Activated CD4-positive, alpha-beta T cell treated with anti-CD3 and anti-CD28 coated beads, Interleukin-2, Interleukin-4, amounts not matched to agents 100 ng/mL and 50 ng/mL, durations not matched to agents 16 hours and 8 hours (primary cell): ENCODE measurements at places on chromosomes 1 and 21.

DNA sequence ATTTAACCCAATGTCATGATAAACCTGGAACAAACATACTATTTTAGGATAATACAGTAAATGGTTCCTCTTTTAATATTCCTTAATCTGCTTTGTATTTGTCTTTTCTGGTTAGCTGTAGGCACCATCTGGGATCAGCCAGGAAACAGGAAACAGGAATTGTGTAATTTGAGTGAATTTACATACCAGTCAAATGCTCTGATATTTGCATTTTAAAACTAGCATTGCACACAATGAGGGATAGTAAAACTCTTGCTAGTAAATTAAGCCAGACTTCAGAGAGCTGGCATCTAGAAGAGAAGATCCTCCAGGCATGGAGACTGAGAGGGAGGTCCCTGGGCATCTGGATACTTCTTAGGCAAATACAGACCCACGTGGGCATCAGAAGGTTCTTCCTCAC is 103.5 kb downstream of the HMCN1 start:
- DNase-seq: no peak

- no peak for DNase-seq
Observed at GRCh38 chr1:3126756-3127678, 58.0 kb downstream of the PRDM16 start.

DNA sequence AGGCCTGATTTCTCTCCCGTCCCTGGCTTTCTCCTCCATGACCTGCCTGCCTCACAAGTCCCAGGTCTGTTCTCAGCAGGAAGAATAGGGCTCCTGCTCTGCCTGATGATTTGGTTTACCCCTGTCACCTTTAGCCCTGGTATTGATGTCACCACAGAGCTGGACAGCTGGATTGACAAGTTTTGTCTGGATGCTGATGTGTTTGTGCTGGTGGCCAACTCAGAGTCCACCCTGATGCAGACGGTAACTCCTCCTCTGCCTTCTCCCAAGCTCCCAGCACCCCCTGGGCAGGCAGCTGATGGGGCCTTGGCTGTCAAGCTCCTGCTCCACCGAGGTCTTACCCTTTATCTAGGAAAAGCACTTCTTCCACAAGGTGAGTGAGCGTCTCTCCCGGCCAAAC is 18.4 kb downstream of the MFN2 start:
- DNase-seq: no peak

DNA sequence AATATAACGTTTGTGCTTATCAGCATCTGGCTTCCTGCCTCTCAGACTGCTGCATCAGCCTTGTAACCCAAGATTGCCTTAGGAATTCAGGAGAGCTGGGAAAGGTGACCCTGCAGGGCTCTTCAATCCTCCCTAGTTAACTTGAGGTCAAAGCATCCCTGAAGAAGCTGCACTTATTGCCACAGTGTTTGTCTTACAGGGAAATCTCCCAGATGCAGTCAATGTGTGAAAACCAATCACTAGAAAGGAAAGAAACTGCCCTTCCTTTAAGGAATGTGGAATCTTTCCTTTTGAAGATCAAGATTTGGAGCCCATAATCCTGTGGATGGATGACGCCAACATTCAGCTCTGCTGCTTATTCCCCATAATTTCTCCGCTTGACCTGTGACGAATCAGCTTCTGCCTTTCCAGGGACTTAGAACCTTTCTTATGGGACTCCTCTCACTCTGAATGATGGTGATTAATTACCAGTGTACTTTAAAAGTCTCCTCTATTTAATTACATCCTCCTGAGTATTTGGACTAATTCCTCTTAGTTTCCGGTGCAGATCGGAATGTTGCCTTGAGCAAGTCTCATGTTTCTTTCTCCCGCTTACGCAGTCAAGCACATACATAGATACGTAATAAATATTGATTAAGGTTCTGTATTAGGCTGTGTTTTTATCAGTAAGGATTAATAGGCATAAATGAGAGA is 14.4 kb downstream of the ADAMTS5 start:
- DNase-seq: no peak

- DNase-seq: no peak
Observed at GRCh38 chr1:9990944-9991343, 6.1 kb upstream of the RBP7 start.

GRCh38 chr1:38273196-38273804 is 226.7 kb upstream of the POU3F1 start:
- no peak for DNase-seq

DNA sequence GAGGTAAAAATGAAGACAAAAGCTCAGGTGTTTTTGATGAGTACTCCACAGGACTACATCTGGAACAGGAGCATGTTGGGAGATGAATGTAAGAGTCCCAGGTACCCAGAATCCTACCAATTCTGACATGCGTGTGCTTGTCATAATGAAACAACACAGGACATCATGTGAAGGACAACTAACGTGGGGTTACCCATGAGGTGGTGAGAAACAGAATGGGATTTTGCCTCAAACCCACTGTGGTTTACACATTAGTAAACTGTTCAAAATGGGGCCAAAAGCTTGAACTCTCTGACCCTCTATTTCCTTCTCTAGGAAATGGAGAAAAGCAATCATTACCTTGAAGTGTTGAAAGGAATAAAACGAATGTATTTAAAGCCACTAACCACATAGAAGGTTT is 266.2 kb downstream of the RGS7 start:
- DNase-seq: no peak

DNA sequence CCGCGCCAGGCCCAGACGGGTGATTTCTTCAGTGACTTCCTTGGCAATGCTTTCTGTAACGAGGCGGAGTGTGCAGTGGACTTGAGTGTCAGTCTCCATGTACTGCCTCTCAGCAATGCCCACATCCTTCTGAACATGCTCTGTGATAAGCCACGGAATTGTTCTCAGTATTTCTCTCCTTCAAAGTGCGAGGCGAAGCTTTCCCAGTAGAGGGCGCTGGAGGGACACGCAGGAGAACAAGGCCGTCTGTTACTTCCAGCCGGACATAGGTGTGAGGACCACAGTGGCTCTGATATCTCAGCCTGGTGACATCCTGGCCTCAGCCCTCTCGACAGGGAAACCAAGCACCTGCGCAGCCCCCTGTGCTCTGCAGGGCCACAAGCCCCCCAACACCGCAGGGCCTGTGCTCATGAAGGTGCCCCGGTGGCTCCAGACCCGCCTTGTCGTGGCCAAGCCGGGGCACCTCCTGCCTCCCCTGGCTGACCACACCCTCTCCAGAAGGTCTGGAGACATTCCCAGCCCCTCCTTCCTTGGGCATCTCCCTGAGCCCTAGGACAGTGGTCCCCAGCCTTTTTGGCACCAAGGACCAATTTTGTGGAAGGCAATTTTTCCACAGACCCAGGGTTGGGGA is 46.1 kb upstream of the BACE2 start:
- DNase-seq: peak; percentile 71

GRCh38 chr1:160097151-160097910 is 1.1 kb downstream of the IGSF8 start:
- no peak for DNase-seq

DNA sequence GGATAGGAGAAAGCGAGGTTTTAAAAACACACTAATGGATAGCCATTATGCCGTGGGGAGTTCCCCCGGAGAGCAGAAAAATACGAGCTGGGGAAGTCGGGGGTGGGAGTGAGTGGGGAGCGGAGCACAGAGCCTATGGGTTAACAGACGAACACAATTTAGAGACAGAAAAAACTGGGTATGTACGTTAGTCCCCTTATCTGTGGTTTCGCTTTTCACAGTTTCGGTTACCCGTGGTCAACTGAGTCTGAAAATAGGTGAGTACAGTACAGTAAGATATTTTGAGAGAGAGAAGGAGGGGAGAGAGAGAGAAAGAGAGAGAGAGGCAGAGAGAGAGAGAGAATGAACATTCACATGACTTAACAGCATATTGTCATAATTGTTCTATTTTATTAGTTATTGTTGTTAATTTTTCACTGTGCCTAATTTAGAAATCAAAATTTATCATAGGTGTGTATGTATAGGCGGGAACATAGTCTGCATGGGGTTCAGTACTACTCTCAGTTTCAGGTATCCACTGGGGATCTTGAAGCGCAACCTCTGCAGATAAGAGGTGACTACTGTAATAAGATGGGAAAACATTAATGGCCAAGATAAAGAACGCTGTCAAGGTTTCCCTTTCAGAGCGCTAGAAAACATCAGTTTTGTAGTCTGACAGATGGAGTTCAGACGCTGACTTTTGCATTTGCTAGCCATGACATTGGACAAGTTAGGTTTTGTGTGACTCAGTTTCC is 125.6 kb upstream of the LMO4 start:
- no peak for DNase-seq

GRCh38 chr1:35556484-35557117 is 602 bp downstream of the KIAA0319L start:
- DNase-seq: no peak

- no peak for DNase-seq
Observed at GRCh38 chr21:37865156-37865555, 51.1 kb downstream of the KCNJ6 start.

GRCh38 chr1:56045062-56045461 is 534.3 kb downstream of the PLPP3 start:
- no peak for DNase-seq

- no peak for DNase-seq
Observed at GRCh38 chr21:45457161-45457831, 52.3 kb downstream of the COL18A1 start.

DNA sequence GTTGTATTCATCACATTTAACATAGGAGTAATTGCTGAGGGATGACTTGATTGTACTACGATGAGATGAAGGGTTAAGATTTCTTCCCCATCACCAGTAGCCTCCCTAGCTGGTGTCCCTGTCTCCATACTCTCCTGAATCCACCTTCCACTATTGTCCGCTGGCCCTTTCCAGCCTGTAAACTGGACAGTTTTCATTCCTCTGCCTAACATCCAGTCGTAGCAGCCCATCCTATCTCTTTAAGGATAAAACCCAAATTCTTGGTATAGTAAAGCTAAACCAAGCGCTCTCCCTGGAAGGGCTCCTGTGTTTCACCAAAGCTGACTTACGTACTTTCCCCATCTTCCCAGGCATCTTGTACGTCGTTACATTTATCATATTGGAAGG is 670 bp downstream of the COX20 start:
- no peak for DNase-seq

- no peak for DNase-seq
Observed at GRCh38 chr1:51897699-51898031, 19.1 kb upstream of the NRDC start.

GRCh38 chr1:154967331-154967950 is 3.1 kb downstream of the SHC1 start:
- DNase-seq: no peak

DNA sequence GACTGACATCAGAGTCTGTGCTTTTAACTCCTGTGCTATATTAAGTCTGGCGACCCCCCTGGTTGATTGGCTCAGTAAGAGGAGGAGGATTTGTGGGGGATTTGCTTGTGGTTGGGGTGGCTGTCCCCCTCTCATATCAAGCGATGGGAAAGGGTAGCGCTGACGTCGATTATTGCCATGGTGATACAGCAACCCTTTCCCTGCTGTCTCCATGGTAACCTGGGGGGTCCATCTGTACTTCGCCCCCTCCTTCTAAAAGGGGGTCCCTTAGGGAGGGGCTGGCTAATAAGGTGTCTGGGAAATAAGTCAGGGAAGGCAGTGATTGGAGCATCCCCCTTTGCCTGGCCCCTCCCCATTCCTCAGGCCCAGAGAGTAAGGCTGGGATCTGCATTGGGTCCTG is 4.7 kb downstream of the FAM229A start:
- DNase-seq: no peak
